ENCODE measurements at places on chromosomes 6 and 20. TPM values are rescaled to one million over a fixed set of nuclear protein-coding genes. Genes with fewer than 3 reads are reported as not detected.

DNA sequence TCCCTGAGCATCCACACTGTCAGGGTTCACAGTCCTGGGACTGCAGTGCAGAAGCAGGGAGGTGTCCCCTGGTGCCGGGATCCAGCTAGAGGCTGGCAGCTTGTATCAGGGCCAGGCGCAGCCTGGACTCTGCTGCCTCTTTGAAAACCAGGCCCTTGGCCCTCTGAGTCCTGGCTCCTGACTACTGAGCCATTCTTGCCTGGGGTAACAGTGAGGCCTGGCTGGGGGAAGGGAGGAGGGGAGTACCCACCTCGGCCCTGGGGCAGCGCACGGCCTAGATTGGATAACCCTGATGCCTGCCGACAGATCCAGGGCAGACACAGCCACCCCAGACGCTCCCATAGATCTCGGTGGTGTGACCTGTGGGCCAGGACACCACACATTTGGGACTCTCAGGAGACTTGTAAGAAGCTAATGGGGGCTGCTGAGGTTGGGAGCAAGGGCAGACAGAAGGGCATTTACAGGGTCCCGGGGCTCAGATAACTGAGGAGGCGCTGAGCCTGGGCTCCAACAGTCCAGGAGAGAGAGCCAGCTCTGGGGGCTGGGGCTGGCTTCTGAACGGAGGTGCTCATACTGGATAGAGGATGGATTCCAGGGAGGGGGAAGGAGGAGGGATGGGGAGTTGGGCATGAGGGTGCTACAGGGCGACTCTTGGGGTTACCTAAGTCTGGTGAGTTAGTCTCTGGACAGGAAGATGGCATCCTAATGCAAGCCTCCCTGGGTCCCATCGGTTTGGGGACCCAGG lies 30.5 kb downstream of the SPDEF start:
- H3K4me3 ChIP-seq = no peak overlapping the region
- DNase-seq = peak; percentile 42
- no peaks in the 10 kb centered on the region for H3K36me3 ChIP-seq
- no peak overlapping the region for H3K27ac ChIP-seq

DNA sequence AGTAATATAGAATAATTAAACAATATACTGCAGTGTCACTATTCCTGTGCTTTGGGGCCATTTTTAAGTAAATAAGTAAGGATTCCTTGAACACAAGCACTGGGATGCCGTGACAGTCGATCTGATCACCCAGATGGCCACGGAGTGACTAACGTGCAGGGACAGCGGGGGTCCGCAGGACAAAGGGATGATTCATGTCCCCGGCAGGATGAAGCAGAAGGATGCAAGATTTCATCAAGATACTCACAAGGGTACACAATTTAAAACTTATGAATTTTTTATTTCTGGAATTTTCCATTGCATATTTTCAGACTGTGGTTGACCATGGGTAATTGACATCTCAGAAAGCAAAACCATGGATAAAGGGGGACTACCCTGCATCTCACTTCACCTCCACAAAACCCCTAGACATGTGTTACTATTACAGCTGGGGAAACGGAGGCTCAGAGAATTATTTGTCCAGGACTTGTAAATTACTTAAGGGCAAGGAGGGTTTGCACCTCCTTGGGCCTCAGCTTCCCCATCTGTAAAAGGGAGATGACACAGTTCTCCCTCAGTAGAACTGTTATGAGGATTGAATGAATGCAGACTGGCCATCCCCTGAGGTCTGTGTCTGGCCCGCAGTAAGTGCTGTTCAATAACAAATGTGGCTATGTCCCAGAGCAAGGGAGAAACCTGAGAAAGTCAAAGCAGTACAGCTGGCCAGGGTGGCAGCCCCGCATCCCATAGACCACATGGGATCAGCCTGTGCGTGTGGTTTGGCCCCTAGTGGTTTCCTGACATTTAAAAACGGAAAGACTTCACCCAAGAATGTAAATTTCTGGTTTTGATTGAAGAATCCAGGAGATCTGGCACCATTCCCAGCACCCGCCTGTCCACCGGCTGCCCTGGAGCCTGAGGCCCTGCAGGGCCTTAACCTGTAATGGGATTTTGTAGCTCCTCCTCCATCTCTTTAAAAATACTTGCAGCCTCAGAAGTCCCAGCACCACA lies 235.5 kb downstream of the BMP7 start:
- DNase-seq = no peak
- no peaks in the 10 kb centered on the region for H3K4me1 ChIP-seq
- H3K4me3 ChIP-seq = no peak overlapping the region

- H3K27ac ChIP-seq = no peak overlapping the region
- DNase-seq = no peak
- H3K4me3 ChIP-seq = no peak overlapping the region
Measured at GRCh38 chr6:167721291-167721690, 105.4 kb upstream of the AFDN start.

- no peaks in the 10 kb centered on the region for H3K27me3 ChIP-seq
- no peak for DNase-seq
- H3K4me1 ChIP-seq = peaks cover 14% of the 10 kb centered on the region
- H3K27ac ChIP-seq = no peak overlapping the region
Measured at GRCh38 chr6:6600875-6601274, 12.4 kb downstream of the LY86 start.

DNA sequence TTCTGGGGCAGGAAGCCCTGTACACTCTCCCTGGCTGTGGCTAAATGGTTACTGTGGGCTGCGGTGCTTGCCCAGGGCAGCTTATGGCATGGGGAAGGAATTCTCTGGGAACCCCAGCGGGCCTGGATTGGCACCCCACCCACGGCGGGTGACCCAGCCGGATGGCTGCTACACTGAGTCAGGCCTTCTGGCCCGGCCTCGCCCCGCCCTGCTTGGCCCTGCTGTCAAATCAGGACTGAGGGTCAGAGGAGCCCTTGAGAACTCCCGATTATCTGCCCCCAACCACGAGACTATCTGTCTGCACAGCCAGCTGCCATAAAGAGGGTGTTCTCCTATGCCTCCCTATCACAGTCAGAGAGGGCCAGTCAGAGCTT lies 7.3 kb upstream of the ITPR3 start:
- H3K27ac ChIP-seq = no peak overlapping the region
- no peaks in the 10 kb centered on the region for H3K36me3 ChIP-seq
- no peak overlapping the region for H3K4me3 ChIP-seq
- H3K27me3 ChIP-seq = no peaks in the 10 kb centered on the region
- peaks cover 9% of the 10 kb centered on the region for H3K4me1 ChIP-seq

GRCh38 chr20:47304287-47304686 lies 52.2 kb downstream of the ZMYND8 start:
- no peak for DNase-seq
- H3K36me3 ChIP-seq = peaks cover 35% of the 10 kb centered on the region
- no peak overlapping the region for H3K27ac ChIP-seq
- peaks cover 4% of the 10 kb centered on the region for H3K4me1 ChIP-seq
- no peaks in the 10 kb centered on the region for H3K27me3 ChIP-seq

The HUS1B gene
- total RNA-seq = 1.1 TPM

The PTGIS gene
- 7.8 TPM for total RNA-seq

GRCh38 chr6:145116591-145117178 lies 618.6 kb downstream of the EPM2A start:
- no peak overlapping the region for H3K4me3 ChIP-seq
- no peak for DNase-seq
- H3K36me3 ChIP-seq = no peaks in the 10 kb centered on the region
- H3K4me1 ChIP-seq = no peaks in the 10 kb centered on the region

GRCh38 chr20:38550274-38550673 lies 30.7 kb upstream of the ADIG start:
- H3K36me3 ChIP-seq = peaks cover 68% of the 10 kb centered on the region
- no peak for DNase-seq
- peaks cover 4% of the 10 kb centered on the region for H3K4me1 ChIP-seq
- H3K27me3 ChIP-seq = no peaks in the 10 kb centered on the region
- H3K27ac ChIP-seq = no peak overlapping the region

The CTAGE9 gene
- total RNA-seq = not detected

The SLC17A2 gene
- not detected for total RNA-seq

The NRSN1 gene
- not detected for total RNA-seq

DNA sequence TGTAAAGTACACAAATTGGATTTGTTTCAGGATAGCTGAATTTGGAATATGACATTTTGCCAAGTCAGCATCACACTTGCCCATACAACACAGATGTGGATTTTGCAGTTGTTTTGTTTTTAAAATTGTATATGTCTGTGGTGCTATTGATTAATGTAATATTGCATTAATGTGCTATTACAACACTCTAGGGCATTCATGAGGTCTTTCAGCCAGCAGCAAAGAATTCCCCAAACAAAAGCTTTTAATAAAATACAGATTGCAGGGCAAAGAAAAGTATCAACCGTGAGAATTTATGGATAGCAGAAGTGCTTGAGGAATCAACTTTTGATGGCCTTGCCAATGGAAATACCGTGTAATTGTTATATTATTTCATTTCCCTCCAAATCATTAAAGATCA lies 144.9 kb downstream of the AIG1 start:
- H3K4me1 ChIP-seq = no peaks in the 10 kb centered on the region
- H3K27me3 ChIP-seq = no peaks in the 10 kb centered on the region
- H3K27ac ChIP-seq = no peak overlapping the region
- H3K36me3 ChIP-seq = no peaks in the 10 kb centered on the region

DNA sequence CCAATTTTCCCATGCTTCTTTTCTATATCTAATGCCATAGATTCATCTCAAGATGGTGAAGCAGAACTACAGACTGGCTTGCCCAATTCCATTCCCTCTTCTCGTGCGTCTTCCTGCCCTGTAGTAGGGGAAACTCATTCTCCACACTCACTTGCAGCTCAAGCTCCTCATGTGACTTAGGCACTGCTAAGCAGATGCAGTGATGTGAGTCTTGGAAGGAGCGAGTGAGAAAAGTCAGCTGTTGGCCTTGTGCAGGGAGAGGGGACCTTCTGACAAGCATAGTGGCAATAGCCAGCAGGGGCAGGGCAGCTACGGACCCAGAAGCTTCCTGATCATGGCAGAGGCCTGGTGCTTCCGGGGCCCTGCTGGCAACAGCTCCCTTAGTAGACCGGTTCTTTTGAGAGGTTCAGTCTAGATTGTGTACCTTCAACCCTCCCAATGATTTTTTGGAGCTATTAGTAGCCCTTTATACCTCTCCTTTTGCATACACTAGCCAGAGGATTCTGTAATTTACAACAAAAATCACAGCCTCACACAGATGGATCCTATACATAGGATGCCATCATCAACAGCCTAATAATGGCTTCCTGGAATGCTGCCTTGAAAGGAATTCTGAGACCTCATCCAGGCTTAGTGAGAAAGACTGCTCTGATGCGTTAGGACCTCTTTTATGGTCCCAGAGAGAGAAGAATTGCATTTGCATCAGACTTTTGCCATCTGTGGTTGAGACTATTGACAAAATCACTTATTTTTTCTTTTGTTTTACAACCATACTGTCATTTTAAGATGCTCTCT lies 121.5 kb upstream of the RIPOR2 start:
- H3K27ac ChIP-seq = peak overlapping the region; percentile 41
- no peaks in the 10 kb centered on the region for H3K36me3 ChIP-seq
- no peaks in the 10 kb centered on the region for H3K27me3 ChIP-seq
- peaks cover 39% of the 10 kb centered on the region for H3K4me1 ChIP-seq

The AGPAT4 gene
- 2.2 TPM for total RNA-seq

GRCh38 chr20:63544958-63545516 lies 2.5 kb downstream of the SRMS start:
- no peaks in the 10 kb centered on the region for H3K4me1 ChIP-seq
- DNase-seq = no peak
- no peaks in the 10 kb centered on the region for H3K27me3 ChIP-seq
- no peaks in the 10 kb centered on the region for H3K36me3 ChIP-seq
- no peak overlapping the region for H3K27ac ChIP-seq

DNA sequence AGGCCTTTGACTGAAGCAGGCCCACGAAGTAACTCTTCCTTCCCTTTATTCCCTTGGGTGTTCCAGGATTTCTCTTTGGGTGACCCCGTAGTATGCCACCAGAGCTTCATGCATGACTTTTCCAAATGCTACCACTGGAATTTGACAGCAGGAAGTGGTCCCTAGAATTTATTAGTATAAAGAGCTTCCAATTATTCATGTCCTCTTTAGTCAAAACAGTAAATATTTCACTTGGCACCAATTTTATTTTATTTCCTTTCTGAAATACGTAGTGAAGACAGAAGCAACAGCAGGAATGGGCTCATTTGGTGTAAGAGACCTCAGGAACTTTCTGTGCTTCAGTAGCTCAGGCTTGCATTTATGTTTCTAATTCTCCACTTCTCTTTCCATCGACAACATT lies 151.3 kb downstream of the LCA5 start:
- no peak overlapping the region for H3K27ac ChIP-seq
- H3K27me3 ChIP-seq = no peaks in the 10 kb centered on the region
- no peaks in the 10 kb centered on the region for H3K4me1 ChIP-seq
- H3K4me3 ChIP-seq = no peak overlapping the region
- H3K36me3 ChIP-seq = no peaks in the 10 kb centered on the region

DNA sequence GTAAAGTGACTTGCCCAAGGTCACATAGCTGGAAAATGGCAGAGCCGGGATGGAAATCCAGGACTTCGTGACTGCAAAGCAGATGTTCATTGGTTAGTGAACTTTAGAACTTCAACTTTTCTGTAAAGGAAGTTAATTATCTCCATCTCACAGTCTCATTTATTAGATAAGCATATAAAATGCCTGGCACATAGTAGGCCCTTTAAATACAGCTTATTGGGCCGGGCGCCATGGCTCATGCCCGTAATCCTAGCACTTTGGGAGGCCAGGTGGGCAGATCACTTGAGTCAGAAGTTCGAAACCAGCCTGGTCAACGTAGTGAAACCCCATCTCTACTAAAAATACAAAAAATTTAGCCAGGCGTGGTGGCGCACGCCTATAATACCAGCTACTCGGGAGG lies 1.7 kb upstream of the MMP9 start:
- H3K36me3 ChIP-seq = no peaks in the 10 kb centered on the region
- H3K4me1 ChIP-seq = peaks cover 66% of the 10 kb centered on the region
- no peak overlapping the region for H3K27ac ChIP-seq
- no peak overlapping the region for H3K4me3 ChIP-seq

The FAM83C gene
- total RNA-seq = not detected

The SPATS1 gene
- total RNA-seq = not detected

DNA sequence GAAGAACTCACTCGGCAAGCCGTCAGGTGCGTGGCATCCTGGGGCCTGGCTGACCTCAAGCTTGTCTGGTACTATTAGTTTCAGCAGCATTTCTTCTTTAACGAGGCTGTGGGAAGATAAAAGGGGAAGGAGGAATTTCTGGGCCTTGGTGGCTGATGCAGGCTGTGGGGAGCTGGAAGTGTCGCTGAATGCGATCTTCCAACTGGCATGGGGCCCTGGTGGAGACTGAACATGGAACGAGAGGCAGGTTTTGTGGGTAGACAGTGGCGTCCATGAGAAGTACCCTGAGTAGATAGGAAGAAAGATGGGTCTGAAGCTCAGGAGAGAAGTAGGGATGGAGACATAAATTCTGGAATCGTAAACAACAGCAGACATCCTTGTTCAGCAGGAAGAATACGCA lies 23.9 kb downstream of the ERMARD start:
- no peak overlapping the region for H3K4me3 ChIP-seq
- H3K27ac ChIP-seq = no peak overlapping the region
- H3K27me3 ChIP-seq = no peaks in the 10 kb centered on the region
- DNase-seq = no peak

The ERVFRD-1 gene
- not detected for total RNA-seq

Measured in CD8-positive, alpha-beta memory T cell (primary cell).